NCI-H446 treated with DMSO at 0.1 percent for 48 hours (cell line): ENCODE measurements at places on chromosomes 6 and 20.
A peak's percentile ranks its signal among the peaks of the same experiment; 100 is the strongest.

DNA sequence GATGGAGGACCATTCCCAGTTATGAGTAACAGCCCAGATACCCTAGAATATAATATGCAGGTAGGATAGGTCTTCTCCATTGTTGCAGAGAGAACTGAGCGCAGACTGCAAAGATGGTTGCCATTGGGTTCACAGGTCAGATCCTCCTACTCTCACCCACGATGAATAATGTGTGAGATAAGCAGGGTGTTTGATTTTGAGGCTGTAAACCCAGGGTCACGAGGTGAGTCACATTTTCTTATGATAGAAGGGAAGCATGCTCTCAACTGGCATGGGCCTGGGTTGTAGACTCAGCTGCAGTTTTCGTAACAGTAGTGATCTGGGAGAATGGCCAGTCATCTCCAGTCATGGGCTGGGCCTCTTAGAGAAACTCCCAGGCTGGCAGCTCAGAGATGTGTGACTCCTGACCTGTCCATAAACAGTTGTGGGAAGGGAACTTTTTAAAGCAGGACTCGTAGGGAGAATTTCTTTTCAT, 74.2 kb downstream of the CD164 start:
- no peak for DNase-seq

- no peak for DNase-seq
These were observed 37.0 kb downstream of the RIOK1 start for GRCh38 chr6:7426447-7427169.

DNA sequence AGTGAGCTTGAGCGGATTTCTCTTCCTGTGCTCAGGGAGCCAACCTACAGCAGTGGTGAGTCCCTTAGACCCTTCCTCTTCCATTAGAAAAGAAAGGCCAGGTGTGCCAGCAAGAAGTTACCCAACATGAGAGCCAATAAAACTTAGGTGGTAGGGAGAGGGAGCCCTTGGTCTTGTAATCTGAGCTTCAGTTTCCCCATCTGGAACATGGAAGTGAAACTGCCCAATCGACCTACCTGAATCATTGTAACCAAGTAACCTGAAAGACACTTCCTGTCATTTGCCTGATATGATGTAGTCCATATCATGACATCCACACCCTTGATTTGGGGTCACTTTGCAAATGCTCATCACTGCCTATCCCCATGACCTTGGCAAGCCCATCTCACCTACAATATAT, 66.4 kb downstream of the MDGA1 start:
- no peak for DNase-seq

GRCh38 chr20:37567671-37568588, 40.3 kb upstream of the BLCAP start:
- DNase-seq = peak; percentile 20

DNA sequence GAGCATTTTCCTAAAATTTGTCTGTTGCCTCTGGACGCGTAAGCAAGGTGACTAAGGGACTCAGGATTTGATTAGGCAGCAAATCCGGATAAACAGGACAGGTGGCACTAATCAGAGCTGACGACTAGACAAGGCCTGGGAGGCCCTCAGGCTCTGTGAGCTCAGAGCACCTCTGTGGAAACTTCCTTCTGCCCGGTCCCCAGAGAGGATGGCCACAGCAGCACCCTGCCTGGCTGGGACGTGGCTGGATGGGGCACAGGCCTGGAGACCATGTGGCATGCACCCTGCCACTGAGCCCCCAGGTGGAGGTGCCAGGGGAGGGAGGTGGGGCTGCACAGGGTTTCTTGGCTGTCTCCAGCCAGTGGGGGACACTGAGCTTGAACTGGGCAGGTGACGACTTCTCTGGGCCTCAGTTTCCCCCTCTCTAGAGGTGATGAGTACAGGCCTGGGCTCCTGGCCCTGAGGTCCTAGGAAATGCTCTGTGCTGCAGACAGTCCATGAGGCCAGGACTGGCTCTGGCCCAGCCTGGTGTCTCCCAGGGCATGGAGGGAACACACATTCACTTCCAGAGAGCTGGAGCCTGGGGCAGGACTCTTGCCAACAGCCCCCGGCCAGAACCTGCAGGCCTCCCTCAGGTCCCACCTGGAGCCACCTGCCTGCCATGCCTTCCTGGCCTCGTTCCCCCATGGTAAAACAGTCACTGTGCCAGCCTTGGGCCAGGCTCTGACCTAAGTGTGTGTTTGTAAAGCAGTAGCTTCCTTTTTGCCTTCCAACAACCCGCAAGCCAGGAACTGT, 39.6 kb upstream of the STX16 start:
- DNase-seq = no peak

GRCh38 chr6:66814156-66814555, 1107.1 kb upstream of the EYS start:
- DNase-seq = no peak

DNA sequence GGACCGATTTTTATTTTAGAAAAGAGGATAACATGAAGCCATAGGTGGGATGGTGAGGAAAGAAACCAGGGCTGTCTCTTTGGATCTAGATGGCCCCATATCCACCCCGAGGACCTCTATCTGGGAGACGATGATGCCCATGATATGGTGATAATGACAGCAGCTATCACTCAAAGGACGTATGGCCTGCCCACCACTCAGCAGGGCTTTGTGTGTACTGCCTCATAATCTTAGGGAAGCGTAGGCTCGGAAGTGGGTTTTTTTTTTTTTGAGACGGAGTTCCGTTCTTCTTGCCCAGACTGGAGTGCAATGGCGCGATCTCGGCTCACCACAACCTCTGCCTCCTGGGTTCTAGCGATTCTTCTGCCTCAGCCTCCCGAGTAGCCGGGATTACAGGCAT, 8.2 kb upstream of the TAF8 start:
- DNase-seq = no peak

GRCh38 chr6:7819431-7820015, 91.1 kb downstream of the TXNDC5 start:
- DNase-seq = no peak

DNA sequence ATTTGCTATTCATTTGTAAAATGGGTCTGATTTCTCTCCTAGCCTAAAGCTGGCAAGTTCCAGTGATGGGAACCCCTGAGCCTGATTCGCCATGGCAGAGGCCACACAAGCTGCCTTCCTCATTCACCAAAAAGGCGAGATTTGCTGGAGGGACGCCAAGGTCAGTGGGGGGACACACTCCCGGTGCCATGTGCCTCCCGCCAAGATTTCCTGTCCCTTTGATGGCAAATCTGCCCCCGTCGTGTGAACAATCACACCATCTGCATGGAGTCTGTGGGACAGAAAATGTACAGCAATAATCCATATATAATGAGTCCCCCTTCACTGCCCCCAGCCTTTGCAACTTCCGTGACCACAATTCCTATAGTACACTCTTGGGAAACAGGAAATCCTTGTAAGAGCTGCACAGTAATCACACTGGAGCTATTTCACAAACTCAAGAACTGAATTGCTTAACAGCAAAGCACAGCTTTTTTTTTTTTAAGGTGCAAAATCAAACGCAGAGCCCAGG, 15.7 kb upstream of the IGF2R start:
- no peak for DNase-seq

DNA sequence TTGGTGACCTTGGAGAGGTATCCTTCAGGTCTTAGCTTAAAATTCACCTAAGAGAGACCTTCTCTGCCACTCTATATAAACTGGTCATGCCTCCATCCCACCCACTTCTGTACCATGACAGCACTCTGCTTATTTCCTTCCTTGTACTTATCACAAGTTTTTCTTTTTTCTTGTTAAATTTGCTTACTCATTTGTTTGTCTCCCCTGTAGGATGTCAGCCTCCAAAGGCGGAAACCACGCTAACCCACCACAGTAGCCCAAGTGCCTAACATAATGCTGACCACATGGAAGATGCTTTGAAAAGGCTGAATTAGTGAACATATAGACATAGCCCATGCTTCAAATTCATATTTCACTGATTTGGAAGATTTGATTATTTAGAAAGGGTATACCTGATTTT, 5.4 kb downstream of the BMP6 start:
- no peak for DNase-seq
